LoVo (cell line): ENCODE measurements at places on chromosomes 6 and 20.

GRCh38 chr6:35071347-35071994, 69.7 kb downstream of the TCP11 start:
- no peak for DNase-seq

DNA sequence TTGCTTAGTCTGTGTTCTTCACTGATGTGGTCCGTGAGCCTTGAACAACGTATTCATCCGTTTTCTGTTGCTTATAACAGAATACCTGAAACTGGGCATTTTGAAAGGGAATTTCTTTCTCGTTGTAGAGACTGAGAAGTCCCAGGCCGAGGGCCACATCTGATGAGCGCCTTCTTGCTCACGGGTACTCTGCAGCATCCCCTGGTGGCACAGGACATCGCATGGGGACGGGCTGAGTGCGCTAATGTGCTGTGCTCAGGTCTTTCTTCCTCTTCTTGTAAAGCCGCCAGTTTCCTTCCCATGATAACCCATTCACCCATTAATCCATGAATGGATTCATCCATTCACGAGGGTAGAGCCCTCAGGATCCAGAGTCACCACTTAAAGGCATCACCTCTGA, 161.0 kb downstream of the NFATC2 start:
- no peak for DNase-seq

GRCh38 chr6:112851146-112851545, 504.0 kb downstream of the RFPL4B start:
- DNase-seq: no peak

- no peak for DNase-seq
Observed at GRCh38 chr6:151089978-151090377, 149.8 kb upstream of the AKAP12 start.

DNA sequence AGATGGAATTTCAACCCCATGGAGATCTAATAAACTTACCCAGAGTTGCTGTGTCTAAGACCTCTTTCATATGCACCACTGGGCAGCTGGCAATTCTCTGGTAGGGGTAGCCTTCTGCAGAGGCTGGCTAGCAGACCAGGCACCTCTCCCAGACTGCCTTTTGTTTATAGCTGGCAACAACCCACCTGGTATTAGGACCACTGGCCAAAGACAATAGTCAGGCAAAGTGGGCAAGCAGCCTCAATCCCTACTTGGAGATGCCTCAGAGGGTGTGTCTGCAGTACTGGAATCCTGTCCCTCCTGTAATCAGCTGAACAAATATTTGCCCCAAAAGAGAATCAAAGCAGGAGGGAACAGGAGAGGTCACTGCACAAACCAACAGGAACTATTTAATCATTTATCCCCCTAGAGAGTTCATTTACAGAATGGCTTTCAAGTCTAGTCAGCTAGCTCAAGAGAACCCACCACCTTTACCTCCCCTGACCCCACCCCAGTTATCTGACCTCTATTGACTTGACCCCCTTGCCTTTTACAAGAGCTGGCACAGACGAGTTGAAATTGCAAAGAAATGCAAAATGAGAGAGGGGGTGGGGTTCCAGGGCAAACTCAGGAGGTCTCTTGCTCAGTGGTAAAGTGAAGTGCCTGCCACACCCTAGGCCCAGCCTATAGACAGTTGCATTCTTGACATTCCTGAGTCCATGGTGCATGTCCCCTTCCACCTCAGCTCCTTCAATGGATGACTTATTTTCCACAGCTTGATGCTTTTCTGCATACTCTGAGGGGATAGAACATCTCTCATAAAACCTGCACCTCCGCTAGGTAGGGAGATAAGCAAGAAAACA, 2.8 kb downstream of the BCL2L1 start:
- DNase-seq: peak; percentile 91

DNA sequence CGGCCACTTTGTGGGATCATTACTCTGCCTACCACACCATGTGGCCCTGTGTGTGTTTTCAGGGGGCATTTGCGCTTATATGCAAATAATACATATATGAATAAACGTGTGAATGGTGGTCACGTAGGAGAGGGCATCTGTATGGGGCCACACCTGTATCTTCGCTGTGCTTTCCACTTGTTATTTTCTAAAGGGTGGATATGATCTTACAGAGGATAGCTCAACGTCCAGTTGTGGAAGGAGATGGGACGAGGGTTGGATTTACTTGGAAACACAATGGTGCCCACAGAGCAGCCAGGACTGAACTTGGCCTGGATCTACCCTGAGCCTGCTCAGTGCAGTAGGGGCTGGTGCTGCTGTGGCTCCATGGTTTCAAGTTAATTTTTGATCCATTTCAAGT, 93.3 kb downstream of the YTHDF1 start:
- no peak for DNase-seq

GRCh38 chr6:40614671-40615070, 27.5 kb upstream of the LRFN2 start:
- no peak for DNase-seq

- peak; percentile 79 for DNase-seq
Observed at GRCh38 chr6:125918681-125919566, 37.6 kb upstream of the HINT3 start.

DNA sequence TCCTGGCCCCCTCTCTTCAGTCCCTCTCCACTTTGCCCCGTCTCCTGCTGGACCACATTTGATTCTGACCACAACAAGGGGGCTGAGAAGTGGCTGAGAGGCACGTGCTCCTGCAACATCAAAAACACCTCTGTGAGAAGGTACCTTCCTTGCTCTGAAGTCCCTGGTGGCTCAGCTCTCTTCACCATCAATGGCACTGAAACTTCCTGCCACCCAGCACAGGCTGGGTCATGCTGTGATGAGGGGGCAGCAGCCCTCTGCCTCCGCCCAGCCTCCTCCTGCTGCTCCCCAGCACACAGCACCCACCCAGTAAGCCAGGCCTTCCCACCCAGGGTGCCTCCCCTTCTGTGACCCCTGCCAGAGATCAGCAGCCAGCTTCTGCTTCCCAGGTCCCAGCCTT, 10.3 kb downstream of the ZMYND8 start:
- DNase-seq: no peak

DNA sequence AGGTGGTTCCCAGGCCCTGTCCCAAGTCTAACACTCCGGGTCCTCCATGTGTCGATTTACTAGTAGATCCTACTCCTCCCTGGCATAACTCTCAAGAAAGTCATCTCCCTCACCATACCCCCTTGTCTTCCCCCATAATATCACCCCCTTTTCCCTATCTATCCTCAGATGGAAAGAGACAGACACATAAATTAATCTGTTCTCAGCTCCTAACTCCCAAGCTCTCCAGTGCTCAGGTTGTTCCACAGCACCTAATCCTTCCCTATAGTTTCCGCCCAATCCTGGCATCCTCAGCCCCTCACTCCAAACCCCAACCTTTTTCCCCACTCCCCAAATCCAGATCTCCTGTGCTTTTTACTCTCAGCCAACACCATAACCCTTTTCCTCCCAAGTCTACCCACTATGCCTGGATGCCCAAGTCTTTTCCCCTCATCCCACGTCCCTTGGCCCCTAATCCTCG, 808 bp downstream of the ILRUN start:
- no peak for DNase-seq

- peak; percentile 68 for DNase-seq
Observed at GRCh38 chr20:18058661-18059467, 1.1 kb upstream of the OVOL2 start.

DNA sequence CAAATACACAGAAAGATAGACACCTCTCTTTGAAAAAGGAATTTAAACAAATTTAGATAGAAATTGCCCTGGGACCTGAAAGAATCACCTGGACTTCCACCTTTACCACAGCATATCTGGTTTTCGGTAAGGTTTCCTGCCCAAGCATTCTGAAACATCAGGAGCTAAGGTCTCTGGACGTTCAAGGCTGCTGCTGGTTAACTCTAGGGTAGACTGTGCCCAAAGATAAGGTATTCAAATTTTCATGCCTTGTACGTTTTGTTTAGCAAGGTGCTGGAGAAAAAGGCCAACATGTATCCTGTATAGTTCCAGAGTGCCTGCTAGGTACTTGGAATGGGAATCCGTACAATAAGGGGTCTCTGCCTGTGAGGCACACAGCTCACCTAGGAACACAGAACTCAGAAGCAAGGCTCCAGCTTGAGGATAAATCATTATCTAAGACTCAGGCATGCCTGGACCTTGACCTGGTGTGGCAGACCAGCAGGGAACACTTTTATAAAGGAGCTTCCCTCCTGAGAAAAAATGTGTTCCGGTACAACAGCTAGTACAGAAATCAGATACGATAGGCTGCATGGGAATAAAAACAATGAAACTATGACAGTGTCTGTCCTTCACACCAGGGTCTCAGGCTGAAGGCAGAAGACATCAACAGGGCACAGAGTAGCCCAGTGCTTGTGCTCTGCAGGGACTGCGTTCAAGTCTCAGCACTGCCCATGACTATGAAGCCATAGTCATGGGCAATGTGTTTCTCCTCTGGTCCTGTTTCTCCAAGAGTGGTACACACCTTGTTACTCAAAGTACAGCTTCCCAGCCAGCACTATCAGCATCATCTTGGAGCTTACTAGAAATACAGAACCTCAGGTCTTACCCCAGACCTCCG, 70.4 kb downstream of the METTL24 start:
- peak; percentile 24 for DNase-seq

DNA sequence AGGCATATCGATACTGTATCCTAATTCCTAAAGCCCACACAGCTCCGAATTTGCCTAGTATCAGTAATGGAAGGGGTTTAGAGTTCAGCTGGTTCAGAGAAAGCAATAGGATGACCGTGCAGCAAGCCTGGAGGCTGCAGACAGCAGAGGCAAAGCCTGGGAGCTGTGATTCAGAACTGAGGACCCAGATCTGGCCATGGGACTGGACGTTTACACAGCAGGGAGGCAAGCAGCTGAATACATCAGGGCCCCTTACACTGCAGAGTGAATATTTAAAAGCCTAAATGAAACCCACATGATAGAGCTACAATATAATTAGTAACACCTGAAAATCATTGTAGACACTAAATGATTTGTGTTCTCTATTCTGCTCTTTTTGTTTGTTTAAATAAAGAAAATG, 38.0 kb downstream of the ELOVL2 start:
- DNase-seq: no peak

- DNase-seq: no peak
Observed at GRCh38 chr20:53101992-53102760, 130.0 kb downstream of the TSHZ2 start.

DNA sequence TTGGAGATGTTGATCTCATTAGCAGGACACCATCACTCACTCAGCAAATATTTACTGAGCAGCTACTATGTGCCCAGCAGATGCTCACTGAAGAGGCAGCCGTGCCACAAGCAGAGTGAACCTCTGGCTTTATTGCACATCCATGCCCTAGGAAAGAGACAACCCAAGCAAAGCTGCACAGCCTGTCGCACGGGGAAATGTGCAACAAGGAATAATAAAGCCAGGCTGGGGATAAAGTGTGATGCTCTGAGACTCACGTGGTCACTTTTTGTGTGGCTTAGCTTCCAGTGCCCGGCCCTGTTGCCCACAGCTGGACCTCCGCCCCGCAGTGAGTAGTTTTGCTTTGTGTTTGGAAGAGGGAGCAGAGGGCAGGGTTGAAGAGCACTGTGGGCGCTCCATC, 130.4 kb upstream of the CDH4 start:
- no peak for DNase-seq
